Fibroblast of lung (primary cell): ENCODE measurements at places on chromosomes 1 and 21.

DNA sequence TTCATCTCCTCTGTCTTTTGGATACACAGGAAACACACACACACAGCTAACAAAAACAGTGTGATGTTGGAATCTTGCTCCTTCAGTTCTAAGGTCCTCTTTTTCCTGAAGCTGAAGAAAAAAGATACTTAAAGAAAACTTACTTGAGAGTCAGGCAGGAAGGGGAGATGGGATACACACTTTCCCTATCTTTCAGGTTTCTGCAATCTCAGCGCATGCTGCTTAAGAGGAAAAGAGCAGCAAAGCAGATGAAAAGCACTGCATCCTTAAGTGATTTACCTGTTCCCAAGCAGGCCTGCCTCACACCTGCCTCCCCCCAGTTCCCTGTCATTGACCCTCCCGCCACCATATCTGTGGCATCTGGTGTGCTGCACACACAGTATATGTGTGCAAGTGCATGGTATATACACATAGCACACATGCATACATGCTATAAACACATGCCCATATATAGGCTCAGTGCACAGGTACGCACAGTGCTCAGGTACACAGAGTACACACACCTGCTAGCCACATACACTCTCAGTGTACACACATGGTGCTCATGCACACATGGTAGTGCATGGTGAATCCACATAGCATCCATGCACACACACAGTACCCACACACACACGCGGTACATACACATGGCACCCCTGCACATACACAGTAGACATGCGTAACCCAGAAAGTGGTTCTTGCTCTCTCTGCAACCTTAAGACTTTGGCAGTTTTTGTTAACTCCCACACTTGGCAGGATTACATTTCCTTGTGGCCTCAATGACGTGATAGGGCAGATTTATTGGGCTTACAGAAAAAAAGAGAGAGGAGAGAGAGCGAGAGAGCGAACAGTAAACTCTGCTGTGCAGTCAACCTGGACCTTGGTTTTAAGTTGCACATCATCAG, 166.9 kb downstream of the TOMM20 start:
- peak; percentile 96 for DNase-seq

- DNase-seq, result peak; percentile 83
Measured at GRCh38 chr1:18875107-18875795, 15.8 kb upstream of the TAS1R2 start.

- peak; percentile 97 for DNase-seq
Measured at GRCh38 chr1:161706482-161707347, at the start of gene FCRLA. TSS of gene FCRLA (plus strand) at chr1:161707229. CDS start at chr1:161707265, 36 bp downstream.

GRCh38 chr1:5639106-5639722, 353.0 kb downstream of the NPHP4 start:
- DNase-seq, result no peak

- DNase-seq, result no peak
Measured at GRCh38 chr1:212792396-212792908, 758 bp downstream of the TATDN3 start.

DNA sequence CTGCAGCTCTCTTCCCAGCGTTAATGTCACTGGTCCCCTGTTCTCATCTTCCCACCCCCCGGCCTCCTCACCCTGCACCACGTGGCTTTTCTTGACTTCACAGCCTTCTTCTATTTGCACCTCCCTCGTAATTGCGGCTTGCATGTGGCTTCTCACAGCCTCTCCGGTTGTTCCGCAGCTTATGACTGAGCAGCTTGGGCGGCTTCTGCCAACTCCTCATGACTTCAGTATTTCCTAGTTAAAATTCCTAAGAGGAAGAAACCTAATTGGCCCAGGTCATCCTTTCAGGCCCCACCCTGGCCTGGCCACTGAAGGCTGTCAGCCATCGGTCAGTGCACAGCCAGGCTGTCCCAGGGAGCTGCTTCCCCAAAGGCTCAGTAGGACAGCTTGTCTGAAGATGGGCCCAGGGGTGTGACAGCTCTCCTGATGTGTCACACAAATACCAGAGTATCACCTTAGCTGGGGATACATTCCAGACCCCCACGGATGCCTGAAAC, 8.6 kb upstream of the RERE start:
- peak; percentile 91 for DNase-seq

DNA sequence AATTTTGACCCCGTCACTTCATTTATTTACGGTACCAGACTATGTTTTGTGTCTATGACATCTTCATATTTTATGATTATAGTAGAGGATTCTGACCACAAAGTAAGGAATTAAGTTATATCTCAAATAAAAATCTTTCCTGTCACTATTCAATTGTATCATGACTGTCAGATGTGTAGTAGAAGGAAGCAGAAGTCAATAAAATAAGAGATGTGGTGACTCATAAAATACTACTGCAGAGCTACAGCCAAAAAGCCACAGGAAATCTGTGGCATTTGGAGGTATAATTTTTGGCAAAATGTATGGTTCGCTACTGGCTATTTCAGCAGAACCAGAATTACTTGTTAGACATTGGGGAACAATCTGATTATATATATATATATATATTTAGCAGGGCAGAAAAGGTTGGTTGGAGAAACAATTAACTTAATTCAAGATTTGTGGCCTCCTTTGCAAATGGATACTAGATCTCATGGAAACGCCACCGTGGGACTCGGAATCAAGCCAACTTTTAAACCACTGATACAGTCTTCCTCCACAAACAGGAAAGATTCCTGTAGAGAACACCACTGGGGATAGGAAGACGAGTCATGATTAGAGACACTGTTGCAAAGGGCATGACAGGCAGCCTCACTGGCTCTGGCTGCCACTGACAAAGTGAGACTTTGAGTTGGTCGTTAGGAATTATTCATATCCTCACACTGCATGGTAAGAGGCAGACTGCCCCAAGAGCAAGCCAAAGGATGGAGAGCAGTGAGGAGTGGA, 5.1 kb downstream of the FCRL2 start:
- no peak for DNase-seq
